Karpas-422 (cell line): ENCODE measurements at places on chromosomes 7 and 10. TPM values are rescaled to one million over a fixed set of nuclear protein-coding genes. Genes with fewer than 3 reads are reported as not detected.

The OGDHL gene
- total RNA-seq: 0.75 and 1.8 TPM in 2 replicates

The SLC26A3 gene
- not detected in 2 replicates for total RNA-seq

The CPN1 gene
- not detected in 2 replicates for total RNA-seq

GRCh38 chr7:71721742-71722141 is 589.8 kb downstream of the GALNT17 start:
- no peaks in the 10 kb centered on the region; the same call in 1 of the 2 replicates for H3K27me3 ChIP-seq
- H3K36me3 ChIP-seq: no peaks in the 10 kb centered on the region
- DNase-seq: no peak
- H3K4me1 ChIP-seq: no peaks in the 10 kb centered on the region
- no peak overlapping the region for H3K27ac ChIP-seq

- H3K36me3 ChIP-seq: no peaks in the 10 kb centered on the region
- H3K4me1 ChIP-seq: no peaks in the 10 kb centered on the region
Measured at GRCh38 chr7:36613031-36613614, 111.2 kb downstream of the AOAH start.
